ENCODE measurements at places on chromosomes 7 and 10.

DNA sequence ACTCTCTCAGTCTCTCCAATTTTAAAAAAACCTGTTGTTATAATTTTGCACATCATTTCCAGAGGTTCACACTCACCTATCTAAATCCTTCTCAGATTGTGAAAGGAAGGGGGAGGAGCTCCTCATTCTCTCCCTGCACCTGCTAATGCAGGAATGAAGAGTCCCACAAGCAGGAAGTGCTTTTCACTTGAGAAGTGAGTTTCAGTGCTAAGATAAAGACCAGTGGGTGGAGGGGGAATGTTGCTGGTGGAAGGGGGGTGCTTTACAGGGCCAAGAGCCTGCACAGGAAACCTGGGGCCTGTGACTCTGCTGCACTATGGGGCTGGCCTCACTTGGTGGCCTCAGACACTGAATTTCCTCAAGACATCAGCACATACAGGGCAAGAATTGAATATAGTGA lies 176.4 kb downstream of the PTPN20 start:
- DNase-seq = no peak

- no peak for DNase-seq
Measured at GRCh38 chr7:80591654-80592053, 46.8 kb upstream of the CD36 start.

DNA sequence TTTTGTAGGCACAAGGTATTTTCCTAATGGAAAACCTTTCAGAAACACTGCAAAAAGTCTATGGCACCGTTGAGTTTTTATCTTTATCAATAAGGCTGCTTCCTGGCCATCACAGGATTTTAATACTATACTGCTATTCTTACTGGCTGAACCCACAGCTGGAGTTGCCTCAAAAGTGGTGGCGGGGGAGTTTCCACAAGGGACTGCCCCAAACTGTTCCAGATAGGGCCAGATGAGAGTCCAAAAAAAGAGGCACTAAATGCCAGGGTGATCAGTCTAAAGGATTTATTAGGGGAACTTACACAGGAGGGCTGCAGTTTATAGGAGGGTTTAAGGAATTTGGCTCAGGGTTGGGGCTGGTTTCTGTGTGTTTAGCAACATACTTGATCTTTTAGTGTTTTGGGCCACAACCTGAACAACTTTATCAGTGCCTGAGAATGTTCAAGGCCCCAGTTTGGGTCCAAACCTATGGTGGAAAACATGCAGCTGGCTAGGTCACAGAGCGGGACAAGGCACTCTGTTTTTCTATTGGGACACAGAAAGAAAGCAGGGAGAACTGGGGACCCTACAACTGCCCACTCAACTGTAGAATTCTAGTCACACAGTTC lies 41.4 kb downstream of the STAM start:
- DNase-seq = no peak

GRCh38 chr7:157840914-157841772 lies 504.3 kb downstream of the DNAJB6 start:
- DNase-seq = peak; percentile 32

GRCh38 chr10:70956029-70956759 lies 67.8 kb upstream of the PCBD1 start:
- no peak for DNase-seq
